A549 (cell line): ENCODE measurements at places on chromosomes 4 and X. TPM values are rescaled to one million over a fixed set of nuclear protein-coding genes. Genes with fewer than 3 reads are reported as not detected.

GRCh38 chrX:116781926-116782325 lies 319.1 kb upstream of the CT83 start:
- no peak for DNase-seq

GRCh38 chrX:17355976-17356375 lies 19.0 kb upstream of the NHS start:
- peak; percentile 7 for DNase-seq

GRCh38 chr4:78975865-78976264 lies 36.6 kb upstream of the PAQR3 start:
- no peak for DNase-seq

DNA sequence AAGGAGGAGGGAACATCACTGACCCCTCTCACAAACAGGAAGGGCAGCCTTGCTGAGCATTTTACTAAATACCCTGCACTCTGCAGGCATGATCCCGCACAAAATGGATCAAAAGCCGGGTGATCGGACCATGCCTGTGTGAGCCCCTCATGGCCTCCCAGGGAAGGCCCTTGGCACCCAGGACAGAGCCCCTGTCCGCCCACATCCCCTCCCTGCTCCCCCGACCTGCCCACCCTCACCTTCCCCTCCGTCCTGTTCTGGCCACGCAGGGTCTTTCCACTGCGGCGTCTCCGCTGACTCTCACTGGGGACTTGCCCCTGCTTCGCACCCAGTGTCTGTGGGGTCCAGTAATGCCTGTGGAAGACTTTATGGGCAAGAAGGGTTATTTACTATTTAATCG lies 105.0 kb downstream of the HMX1 start:
- DNase-seq, result no peak

NR0B1 gene
- 17.9 to 21.1 TPM (median 19.5 TPM) in 3 replicates for polyA plus RNA-seq

- no peak for DNase-seq
Observed at GRCh38 chrX:46561824-46562657, 11.5 kb upstream of the CHST7 start.

- DNase-seq, result no peak
Observed at GRCh38 chrX:9759337-9759736, 6.3 kb downstream of the GPR143 start.

VCX gene
- not detected in 3 replicates for polyA plus RNA-seq

DNA sequence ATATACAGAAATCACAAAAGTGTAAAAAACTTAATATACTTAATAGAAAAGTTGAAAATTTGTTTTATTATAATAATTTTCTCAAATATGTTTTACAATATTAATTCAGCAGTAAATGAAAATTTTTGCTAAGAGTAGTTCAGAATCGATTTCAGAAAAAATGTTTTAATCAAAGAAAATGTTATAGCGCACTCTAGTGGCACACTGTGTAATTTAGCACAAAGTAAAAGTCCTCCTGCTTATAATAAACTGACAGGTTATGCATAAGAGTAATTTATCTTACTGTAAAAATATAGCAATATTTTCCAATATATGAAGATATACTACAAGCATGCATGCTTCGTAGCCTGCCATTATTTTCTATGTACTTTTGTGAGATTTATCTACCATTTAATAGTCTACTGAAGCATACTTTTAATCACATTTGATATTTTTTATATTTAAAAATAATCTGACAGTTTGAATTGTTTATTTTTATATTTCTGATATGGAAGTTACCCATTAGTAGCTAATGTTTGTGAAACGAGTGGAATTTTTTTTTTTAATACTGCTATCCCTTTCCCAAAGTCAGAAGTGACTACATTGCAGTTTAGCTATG lies 217.9 kb upstream of the KLHL4 start:
- DNase-seq, result no peak

GRCh38 chrX:140733766-140734342 lies 24.3 kb downstream of the LINC00632 start:
- peak; percentile 27 for DNase-seq

ANOS1 gene
- not detected in 3 replicates for polyA plus RNA-seq

- peak; percentile 30 for DNase-seq
Observed at GRCh38 chr4:47704693-47705325, 133.1 kb downstream of the CORIN start.

LRAT gene
- polyA plus RNA-seq, result 0.08 to 0.18 TPM (median 0.13 TPM) in 3 replicates

- DNase-seq, result peak; percentile 43
Observed at GRCh38 chr4:76301068-76301774, 5.3 kb upstream of the STBD1 start.

ASMT gene
- 0.12 to 0.20 TPM in 2 of 3 replicates, not detected in the other for polyA plus RNA-seq

KCND1 gene
- polyA plus RNA-seq, result 0.69 to 0.79 TPM (median 0.77 TPM) in 3 replicates

AMBN gene
- not detected in 3 replicates for polyA plus RNA-seq

NLRP2B gene
- polyA plus RNA-seq, result not detected in 3 replicates

ZFYVE28 gene
- polyA plus RNA-seq, result 1.5 to 2.1 TPM (median 1.6 TPM) in 3 replicates

- no peak for DNase-seq
Observed at GRCh38 chr4:152374153-152374552, 161.7 kb downstream of the FBXW7 start.

AWAT2 gene
- not detected in 3 replicates for polyA plus RNA-seq

GRCh38 chr4:122278976-122279375 lies 99.8 kb upstream of the ADAD1 start:
- no peak for DNase-seq

GRCh38 chr4:168868802-168869201 lies 141.3 kb downstream of the CBR4 start:
- no peak for DNase-seq

DNA sequence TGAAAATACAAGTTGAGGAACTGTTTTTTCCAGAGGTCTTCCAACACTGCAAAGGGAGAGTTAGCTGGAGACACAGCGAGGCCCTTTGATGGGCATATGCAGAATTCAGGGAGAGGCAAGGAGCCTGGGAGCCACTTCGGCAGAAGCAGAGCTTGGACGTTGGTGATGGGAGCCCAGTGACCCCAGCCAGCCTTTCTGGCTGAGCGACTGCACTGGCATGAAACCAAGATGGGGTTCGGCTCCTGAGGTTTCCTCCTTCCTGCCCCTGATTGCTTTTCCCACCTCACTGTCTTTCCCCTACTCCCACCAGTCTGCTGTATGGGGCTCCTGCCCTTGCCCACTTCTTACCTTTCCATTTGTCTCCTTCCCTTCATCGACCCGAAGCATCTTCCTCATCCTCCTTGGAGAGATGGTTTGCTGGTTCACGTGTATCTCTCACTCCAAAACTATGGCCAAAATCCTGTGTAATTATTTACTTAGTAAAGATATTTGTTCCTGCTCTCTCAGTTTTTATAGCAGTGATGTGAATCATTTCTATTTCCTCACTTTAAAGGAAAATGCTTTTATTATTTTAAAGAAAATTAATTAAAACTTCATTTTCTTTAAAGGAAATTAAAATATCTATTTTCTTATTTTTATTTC lies 100.5 kb downstream of the NFKB1 start:
- no peak for DNase-seq
